Cardiac septum (tissue), 1 donor: ENCODE measurements at places on chromosomes 2 and 18. TPM values are rescaled to one million over a fixed set of nuclear protein-coding genes. Genes with fewer than 3 reads are reported as not detected.

DNA sequence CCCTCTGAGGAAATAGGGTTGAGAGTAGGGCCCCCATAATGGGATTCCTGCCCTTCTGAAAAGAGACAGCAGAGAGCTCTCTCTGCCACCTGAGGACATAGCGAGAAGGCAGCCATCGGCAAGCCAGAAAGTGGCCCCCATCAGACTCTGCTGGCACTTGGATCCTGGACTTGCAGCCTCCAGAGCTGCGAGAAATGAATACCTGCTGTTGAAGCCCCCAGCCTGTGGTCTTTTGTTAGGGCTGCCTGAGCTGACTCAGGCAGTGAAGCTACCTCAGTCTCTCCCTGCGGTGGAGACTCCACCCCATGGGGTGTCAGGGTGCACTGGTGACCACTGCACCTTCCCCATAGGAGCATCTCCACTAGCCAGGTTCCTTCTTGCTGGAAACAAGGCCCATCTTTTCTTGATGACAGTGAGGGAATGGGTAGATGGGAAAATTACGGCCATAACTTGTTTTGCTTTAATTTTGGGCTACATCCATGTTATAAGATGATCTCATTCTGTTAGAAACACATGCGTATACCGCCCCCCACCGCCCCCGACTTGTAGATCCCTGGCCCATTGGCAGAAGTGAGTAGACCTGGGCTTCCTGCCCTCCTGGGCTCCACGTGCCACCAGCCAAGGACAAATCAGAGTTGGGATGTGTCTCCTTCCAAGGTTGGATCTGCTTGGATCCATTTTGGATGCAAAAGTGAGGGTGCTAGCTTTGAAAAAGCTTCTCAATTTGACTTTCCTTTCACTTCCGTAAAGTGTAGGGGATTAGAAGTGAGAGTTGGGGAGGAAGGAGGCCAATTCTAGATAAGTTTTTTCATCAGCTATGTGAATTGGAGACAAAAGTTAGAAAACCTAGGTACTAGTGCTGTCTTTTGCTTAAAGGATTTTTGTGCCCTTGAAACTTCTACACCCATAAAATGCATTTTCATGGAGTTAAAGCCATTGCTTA, 42.9 kb downstream of the NCK2 start:
- no peak for DNase-seq

GRCh38 chr2:144572977-144573376, 53.1 kb upstream of the ZEB2 start:
- DNase-seq = no peak

DNA sequence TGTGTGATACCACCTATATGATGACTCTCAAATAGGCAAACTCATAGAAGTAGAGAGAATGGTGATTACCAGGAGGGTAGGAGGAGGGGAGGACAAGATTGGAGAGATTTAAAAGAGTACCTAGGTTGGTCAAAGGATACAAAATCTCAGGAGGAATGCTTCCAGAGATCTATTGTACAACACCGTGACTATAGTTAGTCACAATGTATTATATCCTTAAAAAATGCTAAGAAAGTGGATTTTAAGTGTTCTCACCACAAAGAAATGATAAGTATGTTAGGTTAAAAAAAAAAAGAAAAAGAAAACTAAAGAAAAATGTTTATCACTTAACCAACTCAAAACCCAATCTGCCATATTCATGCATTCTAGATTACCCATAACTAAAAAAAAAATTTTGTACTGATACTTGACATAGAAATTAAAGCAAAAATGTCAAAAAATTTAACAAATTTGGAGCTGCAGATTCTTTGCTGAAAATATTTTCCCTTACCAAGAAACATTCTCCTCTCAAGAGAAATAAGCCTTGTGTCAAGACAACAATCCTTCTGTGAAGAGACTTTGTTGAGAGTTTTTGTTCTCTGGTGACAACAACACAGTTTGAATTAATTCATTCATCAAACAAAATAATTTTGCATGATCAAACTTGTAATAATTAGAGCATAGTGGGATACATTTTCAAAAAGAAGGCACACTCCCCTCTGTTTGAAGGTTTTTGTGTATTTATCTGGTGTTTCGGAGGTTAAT, 213.1 kb downstream of the DNER start:
- no peak for DNase-seq

DNA sequence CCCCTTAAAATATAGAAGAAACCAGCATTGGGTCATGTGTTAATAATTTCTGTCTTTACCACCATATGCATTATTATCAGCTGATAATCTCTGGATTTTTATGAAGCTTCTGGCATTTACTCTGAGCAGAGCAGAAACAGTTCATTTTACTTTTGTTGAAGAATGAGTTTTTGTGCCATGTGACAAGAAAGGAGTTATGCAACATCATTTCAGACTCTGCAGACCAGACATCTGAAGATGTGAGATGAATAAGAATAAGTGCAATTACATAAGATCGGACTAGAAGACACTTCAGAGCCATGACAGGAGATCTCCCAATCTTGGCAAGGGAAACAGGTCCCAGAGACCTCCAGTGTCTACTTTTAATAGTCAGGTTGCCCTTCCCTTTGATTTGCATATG, 869.4 kb upstream of the VRK2 start:
- no peak for DNase-seq

The TLX2 gene
- total RNA-seq = not detected
